Stimulated activated CD4-positive, alpha-beta T cell treated with anti-CD3 and anti-CD28 coated beads, Interleukin-12 subunit alpha, Interleukin-12 subunit beta, amount 100 ng/mL, for 48 hours (primary cell): ENCODE measurements at places on chromosomes 11 and 22.

GRCh38 chr11:63907808-63908530, 9.0 kb downstream of the RCOR2 start:
- DNase-seq: no peak

GRCh38 chr11:118436639-118437207, 431 bp downstream of the KMT2A start:
- DNase-seq: no peak

DNA sequence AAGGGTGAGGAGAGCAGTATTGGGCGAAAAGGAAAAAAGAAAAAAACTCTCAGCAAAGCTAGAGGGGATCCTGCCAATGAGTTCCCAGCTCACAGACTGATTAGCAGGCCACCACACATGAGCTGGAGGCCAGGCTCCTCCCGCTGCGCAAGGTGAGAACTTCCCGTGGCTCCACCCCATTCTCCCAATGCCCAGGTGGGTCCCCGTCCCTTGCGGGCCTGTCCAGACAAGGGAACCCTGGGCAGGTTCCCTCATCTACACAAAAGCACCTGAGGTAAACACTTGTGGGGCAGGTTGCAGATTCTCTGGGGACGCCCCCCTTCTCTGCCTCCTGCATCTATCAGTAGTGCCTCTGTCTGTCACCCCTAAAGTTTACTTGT, 46.5 kb downstream of the CDPF1 start:
- no peak for DNase-seq

DNA sequence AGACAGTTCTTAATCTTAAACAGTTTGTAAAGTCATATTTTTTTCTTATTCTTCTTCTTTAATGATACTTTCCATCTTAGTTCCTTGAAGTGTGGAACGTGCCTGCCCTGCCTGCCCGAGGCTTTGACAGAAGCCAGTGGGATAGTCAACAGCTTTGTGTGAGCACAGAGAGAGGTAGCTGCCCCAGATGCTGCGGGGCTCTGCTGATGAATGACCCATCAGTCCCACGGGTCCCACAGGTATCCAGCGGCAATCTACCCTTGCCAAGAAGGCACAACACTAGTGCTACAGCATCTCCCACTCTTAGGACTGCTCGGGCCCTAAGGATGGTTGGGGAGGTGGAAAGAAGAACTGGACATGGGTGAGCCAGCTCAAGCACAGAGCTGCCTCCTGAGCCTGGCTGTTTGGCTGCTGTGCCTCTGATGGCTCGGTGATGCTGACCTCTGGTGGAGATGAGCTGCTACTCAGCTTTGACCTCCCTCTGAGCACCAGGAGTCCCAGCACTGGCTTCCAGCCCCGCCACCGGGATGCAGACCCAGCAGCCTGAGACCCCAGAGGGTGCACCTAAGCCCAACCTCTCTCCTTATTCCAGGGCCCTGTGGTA, 11.8 kb upstream of the APLNR start:
- DNase-seq: peak; percentile 12

DNA sequence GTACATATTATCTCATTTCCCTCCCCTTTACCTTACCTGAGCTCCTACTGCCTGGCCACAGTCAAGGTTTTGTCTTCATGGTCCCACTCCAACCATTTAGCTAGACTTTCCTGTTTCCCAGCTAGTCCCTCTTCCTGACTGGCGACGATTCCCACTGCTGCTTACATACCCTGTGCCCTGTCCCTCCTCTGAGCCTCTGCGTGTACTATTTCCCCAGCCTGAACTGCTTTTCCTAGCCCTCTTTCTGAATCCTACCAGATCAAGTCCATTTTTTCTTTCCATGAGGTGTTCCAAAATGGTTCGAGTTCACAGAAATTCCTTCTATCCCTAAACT, 23.4 kb downstream of the MRPL16 start:
- no peak for DNase-seq

GRCh38 chr22:45268167-45268957, 16.4 kb upstream of the UPK3A start:
- no peak for DNase-seq

GRCh38 chr11:45455536-45455935, 169.4 kb upstream of the SYT13 start:
- no peak for DNase-seq

- no peak for DNase-seq
These were observed 86.7 kb downstream of the WNT7B start for GRCh38 chr22:45890351-45890635.

DNA sequence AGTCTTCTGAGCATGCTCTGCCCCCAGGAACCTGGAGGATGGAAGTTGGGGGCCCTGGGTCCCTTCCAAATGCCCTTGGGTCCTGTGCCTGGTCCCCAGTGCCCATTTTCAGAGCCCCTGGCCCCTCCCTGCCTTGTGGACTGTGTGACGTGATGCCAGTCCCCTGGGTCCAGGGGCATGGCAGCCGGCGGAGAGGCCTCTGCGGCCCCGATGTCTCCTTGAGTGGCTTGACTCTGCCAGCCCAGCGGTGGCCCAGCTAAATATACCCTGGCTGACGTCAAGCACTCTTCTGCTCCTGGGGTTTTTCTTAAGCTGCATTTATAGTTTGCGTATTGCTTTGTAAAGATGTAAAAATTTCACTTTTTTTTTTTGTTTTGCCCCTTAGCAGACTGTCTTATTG, 35.2 kb upstream of the PARVG start:
- no peak for DNase-seq

- DNase-seq: no peak
These were observed 222.5 kb downstream of the TBC1D22A start for GRCh38 chr22:46984751-46985506.

- no peak for DNase-seq
These were observed 315.8 kb upstream of the CADM1 start for GRCh38 chr11:115820026-115820425.

DNA sequence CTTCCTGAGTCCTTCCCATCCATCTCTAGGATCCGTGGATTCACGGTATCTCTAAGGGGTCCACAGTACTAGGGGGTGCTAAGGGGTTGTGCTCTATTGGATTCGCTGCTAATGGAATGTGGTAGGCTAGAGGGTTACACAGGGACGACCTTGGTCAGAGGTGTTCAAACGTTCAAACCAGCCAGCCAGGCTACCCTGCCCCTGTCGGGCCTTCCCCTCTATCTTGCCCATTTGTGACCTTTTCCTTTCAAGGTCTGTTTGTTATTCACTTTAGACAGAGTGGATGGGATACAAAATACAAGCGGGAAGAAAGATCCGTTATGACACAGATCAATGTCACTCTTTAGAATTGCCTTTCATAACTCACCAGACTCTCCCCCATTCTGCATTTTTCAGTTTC, 205.8 kb upstream of the TBCEL start:
- no peak for DNase-seq

DNA sequence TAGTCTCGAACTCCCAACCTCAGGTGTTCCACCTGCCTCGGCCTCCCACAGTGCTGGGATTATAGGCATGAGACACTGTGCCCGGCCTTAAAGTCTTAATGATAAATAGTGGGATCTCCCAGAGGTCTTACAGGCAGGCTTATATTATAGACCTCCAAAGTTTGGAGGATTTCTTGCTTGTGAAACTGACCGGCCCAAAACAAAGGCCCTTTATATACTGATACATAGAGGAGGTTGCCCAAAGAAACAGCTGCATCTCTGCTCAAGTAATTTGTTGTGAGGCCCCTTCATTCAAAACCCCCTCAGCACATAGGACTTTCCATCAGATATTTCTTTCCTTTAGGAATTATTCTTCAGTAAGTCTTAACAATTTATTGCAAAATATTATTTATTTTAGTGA, 27.4 kb upstream of the RDX start:
- no peak for DNase-seq

DNA sequence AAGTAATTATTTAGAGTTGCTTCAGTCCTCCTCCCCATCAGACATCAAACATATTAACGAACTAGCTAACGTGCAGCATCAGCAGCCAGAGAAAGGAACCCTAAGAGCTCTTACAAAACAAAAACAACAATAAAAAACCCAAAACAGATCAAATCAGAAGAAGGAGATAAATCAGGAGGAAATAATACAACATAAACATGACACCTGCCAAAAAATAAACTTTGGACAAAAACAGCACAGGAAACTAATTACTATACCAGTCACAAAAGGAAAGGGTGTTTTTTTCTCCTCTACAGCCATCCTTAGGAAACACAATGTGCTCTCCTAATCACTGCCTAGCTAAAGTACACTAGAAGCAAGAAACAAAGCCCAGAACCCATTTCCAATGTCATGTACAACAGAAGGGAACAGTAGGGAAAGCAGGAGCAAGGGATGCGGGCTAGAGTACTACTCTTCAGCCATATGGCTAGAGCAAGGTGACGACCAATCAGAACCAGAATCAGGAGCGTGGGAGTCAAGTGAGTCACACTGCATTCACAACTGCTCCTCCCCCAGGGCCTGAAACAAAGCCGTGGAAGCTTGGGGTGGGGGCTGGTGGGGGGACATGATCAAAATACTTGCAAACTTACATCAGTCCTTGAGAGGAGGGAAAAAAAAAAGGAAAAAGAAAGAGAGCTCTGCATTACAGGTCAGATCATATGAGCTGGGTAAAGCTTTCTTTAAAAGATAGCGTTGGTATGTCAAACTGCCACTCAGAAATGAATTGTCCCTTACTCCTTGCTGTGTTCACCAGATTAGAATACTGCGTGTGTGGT, 60.4 kb downstream of the LARGE2 start:
- peak; percentile 26 for DNase-seq

DNA sequence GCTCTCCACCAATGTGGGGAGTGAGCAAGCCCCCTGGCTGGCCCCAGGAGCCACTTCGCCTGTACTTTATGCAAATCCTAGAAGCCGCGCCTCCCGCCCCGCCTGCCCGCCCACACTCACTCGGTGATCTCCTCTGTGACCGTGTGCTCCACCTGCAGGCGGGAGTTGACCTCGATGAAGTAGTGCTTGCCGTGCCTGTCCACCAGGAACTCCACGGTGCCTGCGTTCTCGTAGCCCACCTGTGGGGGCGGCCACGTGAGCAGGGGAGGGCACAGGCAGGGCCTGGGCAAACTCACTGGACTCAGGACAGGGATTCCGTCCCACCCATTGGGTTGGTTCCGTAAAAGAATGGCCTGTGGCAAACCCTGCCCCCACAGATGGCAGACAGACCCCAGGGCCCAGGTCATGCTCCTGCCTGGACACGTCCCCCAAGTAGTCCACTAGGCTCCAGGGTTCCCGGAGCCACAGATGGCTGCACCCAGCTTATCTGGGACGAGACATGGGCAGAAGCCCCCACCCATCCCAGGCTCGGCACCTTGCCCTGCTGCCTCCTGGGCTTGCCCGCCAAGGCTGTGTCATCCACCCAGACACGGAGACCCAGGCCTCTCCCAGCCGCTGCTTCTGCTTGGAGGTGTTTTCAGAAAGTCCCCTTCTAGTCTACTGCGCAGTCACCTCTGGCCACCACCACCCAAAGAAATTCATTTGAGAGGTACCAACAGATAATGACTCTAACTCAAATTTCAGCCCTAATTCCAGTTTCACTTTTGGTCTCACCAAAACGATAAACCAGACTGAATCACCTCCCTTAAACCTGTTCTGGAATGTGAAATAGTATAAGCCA, 12.1 kb downstream of the LRFN4 start:
- DNase-seq: peak; percentile 76

GRCh38 chr11:116145187-116145865, 627.5 kb downstream of the BUD13 start:
- DNase-seq: no peak
